ENCODE measurements at places on chromosomes 3 and 15. TPM values are rescaled to one million over a fixed set of nuclear protein-coding genes. Genes with fewer than 3 reads are reported as not detected.

DNA sequence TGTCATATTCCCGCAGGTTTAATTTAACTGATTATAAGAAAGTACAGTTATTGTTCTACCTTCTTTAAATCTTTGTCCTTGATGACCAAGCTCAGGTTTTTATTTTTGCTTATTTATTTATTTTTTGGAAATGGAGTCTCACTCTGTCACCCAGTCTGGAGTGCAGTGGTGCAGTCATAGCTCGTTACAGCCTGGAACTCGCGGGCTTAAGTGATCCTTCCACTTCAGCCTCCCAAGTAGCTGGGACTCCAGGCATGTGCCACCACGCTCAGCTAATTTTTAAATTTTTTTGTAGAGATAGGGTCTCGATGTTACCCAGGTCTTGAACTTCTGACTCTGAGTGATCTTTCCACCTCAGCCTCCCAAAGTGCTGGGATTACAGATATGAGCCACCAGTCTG, 8.9 kb downstream of the USP3 start:
- no peak for DNase-seq

GRCh38 chr3:183799461-183799860, 25.9 kb downstream of the MAP6D1 start:
- no peak for DNase-seq

GRCh38 chr15:57647071-57647790, 55.5 kb downstream of the MYZAP start:
- DNase-seq, result no peak

- DNase-seq, result no peak
Observed at GRCh38 chr15:31262143-31262530, 64.5 kb upstream of the KLF13 start.

- DNase-seq, result no peak
Observed at GRCh38 chr3:194727435-194728128, 41.9 kb downstream of the FAM43A start.

HDDC3 gene
- total RNA-seq, result 7.6 TPM

NAALADL2 gene
- 19.1 TPM for total RNA-seq

Data from spinal cord (tissue), 10 donors.